NCI-H1694 treated with DMSO at 0.1 percent for 48 hours (cell line): ENCODE measurements at places on chromosomes 12 and 14.

DNA sequence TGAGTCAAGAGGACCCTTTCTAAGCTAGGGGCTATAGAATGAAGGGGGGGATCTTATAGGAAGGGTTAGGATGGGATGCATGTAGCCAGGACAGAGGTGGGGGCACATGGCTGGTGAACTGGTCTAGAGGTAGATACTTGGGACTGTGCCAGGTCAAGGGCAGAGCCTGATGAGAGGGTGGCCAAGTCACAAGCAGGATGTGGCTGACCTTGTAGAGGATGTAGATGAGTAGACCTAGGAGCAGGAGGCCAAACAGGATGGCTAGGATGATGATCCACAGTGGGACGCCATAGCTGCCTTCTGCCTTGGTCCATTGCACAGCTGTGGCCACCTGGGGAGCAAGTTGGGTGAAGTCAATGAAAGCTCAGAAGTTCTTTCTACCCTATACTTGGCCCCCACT, 12.6 kb upstream of the ZNF385A start:
- no peak for DNase-seq

GRCh38 chr12:65125247-65125646, 4.1 kb upstream of the WIF1 start:
- DNase-seq, result no peak

GRCh38 chr12:65858831-65859230, 34.5 kb downstream of the HMGA2 start:
- DNase-seq, result no peak

DNA sequence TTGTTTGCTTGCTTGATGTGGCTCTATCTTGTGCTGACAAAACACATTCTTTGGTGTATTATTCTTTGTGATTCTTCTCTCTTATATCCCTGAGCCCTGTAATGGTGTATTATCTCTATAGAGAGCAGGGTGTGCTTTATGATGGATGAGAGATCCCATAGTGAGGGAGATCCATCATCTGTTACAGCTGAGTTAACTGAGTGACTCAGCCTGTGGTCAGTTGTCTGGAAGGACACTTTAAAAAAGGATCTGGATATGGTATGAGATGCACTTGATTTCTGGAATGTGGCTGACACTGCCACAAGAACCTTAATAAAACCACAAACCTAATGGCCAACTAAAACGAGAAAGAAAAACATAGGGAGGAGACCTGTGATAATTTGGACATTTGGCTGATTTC, 461.4 kb upstream of the SYT1 start:
- no peak for DNase-seq

DNA sequence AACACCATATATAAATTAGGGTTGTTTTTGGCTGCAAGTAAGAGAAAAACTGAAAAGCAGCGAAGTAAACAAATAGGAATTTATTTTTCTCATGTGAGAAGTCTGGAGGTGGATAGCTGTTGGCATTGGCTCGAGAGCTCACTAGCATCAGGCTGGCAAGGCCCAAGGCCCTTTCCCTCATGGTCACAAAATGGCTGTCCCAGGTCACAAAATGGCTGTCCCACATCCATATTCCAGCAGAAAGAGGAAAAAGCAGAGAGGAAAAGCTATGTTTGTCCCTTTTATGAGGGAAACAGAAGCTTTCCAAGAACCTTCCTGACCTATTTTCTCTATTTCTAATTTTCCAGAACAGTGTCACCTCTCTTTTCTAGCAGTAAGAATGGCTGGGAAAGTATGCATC, 7.5 kb downstream of the CCDC60 start:
- no peak for DNase-seq

DNA sequence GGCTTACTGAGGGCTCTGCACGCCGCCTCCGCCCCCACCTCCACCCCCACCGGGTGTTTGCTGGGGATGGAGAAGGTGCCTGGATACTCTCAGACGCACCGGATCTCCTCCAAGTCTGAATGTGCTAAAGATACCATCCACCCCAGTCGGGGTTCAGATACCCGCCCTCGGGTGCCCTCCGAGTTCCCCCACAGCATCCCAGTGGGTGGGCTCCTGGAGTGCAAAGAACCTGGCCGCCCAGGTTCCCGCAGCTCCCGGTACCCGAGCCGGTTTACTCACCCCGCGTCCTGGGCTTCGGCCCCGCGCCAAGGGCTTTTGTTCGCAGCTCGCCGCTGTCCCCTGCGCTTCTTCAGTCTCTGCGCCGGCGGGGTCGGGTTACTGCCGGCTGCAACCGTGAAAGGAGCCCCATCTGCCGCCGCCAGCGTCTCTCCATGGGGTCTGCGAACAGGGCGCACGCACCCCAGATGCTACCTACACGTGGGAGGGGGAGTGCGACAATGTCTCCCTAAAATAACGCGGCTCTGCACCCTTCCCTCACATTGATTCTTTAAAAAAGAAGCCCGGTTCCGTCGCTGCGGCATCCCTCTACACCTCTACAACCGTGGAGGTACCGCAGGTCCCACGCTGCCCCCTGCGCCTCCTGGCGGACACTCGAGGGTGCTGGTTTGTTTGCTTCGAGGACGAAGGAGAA, at the start of gene CCDC177:
Gene CCDC177, minus strand, starts transcription at position 609 of the 691 bp plus-strand sequence. CDS start 1,249 bp downstream, outside the sequence.
- peak; percentile 83 for DNase-seq

GRCh38 chr12:41897593-41897992, 247.1 kb downstream of the GXYLT1 start:
- no peak for DNase-seq

GRCh38 chr12:121789233-121789781, 4.2 kb downstream of the RHOF start:
- DNase-seq, result no peak

- DNase-seq, result no peak
Measured at GRCh38 chr12:120194226-120194533, 335 bp downstream of the GCN1 start.

- peak; percentile 93 for DNase-seq
Measured at GRCh38 chr14:49946320-49947141, 53.6 kb downstream of the ARF6 start.

DNA sequence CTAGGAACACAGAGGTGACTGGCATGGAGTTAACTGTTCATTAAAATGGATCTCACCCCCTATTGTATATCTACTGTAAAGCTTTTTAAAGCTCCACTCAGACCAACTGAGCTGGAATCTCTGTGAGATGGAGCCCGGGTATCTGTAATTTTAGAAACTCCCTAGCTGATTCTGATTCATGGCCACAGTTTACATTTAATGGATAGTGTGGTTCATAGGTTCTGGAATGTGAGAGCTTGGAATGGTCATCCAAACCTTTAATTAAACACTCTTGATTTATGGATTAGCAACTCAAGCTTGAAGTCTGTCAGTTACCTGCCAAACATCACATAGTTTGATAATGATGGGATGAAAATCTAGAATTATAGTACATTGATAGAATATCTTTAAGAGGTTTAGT, 183.8 kb downstream of the SLC25A21 start:
- DNase-seq, result no peak

DNA sequence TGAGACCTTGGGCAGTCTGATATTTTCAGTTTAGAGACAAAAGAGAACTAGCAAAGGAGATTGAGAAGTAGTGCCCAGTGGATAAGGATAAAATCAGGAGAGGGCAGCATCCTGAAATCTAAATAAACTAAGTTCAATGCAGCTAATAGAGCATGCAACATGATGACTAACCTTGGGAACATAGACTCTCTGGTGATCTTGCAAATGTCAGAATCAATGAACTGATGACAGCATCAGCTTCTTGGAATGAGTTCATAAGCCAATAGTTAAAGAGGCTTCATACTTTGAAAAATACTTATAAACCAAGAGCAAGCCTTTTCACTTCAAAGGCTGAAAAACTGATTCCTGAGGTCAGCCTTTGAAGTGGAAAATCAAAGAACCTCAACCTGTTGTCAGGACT, 8.2 kb downstream of the TAS2R19 start:
- no peak for DNase-seq

DNA sequence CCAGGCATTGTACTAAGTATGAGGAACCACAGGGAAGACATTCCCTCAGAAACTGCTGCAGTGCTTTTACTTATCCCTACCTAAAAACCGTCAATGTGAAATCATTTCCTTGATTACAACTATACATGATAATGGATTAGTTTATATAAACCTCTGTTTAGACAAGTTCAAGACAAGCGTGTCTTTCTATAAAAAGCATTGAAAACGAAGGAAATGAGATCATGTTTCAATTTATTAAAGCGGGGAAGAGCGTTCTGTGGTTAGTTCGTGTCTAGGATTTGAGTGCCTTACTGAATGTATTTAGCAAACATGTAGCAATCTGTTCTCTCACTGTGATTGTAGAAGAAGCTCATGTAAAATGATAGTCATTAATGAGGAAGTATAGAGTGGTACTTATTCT, 37.5 kb downstream of the GALC start:
- DNase-seq, result no peak

- peak; percentile 48 for DNase-seq
Measured at GRCh38 chr14:34498684-34499412, 36.8 kb upstream of the SPTSSA start.

DNA sequence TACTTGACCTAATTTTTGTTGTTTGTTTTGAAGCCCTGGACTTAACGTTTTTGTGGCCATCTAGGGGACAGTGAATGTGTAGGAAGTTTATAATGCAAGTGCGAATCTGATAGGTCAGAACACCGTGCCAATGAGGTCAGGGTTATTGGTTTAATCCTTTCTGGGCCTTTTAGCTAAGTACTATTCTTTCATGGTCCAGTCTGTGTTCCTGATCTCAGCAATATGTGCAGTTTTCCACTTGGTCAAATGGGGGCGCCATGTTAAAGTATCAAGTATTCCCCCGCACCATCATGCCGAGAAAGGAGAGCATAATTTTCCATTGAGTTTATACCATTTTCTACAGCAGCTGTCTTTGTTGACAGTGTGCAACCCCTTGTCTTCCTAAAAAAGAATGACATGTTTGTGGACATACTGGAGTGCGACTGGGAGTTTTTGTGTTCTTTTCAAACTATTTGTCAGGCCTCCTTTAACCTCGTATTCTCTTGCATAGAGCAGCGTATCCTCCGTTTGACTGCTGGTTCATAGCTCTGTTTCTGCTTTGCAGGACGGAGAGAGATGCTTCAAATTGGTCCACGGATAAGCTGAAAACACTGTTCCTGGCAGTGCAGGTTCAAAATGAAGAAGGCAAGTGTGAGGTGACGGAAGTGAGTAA, 1.3 kb downstream of the AHSA1 start:
- peak; percentile 93 for DNase-seq

- no peak for DNase-seq
Measured at GRCh38 chr12:51779876-51780275, 68.6 kb downstream of the FIGNL2 start.

DNA sequence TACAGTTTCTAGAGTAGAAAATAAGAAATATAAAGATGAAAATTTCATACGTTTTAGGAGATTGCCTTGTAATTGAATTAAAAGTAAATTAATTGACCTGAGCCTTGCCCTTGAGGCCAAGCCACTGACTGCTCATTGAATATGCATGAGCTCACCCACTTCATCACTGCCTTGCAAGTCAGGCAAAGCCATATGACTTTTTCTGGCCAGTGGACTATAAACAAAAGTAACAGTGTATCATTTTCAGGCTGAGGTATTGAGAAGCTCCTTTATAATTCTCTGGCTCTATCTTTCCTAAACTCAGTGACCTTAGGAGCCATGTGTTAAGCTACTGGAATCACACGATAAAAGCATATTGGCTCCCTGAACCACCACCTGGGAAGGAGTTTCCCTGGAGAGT, 369.3 kb downstream of the NUAK1 start:
- DNase-seq, result no peak

DNA sequence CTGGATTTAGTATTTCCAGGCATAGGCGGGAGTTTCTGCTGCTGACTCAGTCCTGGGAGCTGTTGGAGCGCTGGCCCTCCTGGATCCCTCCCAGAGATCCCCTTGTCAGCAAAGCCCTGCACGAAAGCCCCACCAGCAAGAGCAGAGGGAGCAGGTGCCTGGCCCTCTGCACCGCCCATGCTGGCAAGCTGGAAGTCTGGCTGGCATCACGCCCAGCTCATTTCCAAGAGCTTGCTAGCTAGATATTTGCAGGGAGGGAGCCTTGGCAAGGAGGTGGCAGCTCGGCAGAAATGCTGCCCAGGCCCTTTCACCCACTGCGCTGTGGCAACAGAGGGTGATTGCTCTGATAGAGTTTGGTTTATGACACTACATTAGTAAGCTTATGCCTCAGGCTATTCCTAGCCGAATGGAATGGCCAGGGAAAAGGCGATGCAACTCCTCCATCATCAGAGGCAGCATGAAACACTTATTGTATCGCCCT, 193.9 kb downstream of the EMP1 start:
- peak; percentile 99 for DNase-seq

DNA sequence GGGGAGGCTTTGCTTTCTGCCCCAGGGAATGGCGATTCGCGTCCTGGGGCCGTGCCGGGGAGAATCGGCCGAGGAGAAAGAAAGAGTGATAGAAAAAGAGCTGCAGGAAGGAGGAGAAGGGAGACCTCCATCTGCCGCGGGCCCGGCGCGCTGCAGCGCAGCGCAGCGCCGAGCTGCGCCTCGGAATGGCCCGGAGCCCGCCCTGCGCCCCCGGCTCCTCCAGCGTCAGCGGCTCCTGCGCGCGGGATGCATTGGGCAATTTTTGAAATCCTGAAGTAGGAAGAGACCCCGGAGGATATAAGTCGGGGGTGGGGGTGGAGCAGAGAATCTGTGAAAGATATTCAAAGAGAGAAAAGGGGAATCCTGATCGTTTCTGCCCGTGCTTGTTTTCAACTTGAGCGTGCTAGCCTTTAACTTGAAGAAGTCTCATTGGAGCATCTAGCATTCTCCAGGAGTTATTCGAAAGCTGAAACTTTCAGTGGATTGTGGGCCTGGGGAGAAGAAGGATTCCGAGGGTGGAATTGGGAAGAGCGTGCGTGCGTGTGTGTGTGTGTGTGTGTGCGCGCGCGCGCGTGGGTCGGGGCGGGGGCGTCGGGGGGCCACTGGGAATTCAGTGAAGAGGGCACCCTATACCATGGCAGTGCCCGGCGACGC, 441 bp downstream of the PDE3A start:
- DNase-seq, result no peak

- DNase-seq, result no peak
Measured at GRCh38 chr12:109797905-109798669, 35.1 kb downstream of the TRPV4 start.

DNA sequence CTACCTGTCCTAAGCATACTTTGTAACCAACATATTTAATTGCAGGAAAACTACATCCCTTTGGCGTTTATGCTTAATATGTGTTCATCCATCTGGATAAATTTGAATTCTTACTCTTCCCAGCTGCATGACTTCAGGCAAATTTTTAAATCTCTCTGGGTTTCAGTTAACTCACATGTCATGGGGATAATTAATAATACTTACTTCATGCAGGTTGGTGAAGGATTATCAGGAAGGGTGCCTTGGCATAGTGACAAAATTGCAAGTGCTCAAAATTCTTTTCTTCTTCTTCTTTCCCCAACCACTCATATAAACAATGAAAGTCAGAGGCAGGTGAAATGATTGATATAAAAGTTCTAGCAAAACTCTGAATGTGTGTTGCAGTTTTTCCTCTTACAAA, 15.9 kb downstream of the SYT10 start:
- no peak for DNase-seq

DNA sequence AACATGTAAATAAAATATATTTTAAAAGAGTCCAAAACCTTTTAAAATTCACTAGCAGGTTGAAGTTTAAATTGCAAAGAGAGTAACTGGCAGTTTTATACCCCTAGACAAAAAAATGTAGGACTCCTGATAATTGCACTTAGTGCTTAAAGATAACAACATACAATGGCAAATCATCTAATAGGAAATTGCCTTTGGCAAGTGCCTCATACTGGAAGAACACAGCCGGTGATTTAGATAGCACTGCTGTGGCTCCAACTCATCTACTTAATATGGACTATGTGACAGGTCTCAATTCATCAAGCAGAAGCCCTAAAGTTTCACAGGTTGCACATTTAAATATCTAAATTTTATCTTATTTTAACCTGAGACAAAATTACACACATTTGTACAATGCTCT, 13.4 kb downstream of the C12orf50 start:
- no peak for DNase-seq

- DNase-seq, result no peak
Measured at GRCh38 chr14:35366521-35366976, 38.0 kb downstream of the NFKBIA start.
